Muscle of arm (tissue), 14 donors: ENCODE measurements at places on chromosomes 6 and 20.

- no peak for DNase-seq
These were observed 174.0 kb downstream of the RNF144B start for GRCh38 chr6:18561037-18561750.

DNA sequence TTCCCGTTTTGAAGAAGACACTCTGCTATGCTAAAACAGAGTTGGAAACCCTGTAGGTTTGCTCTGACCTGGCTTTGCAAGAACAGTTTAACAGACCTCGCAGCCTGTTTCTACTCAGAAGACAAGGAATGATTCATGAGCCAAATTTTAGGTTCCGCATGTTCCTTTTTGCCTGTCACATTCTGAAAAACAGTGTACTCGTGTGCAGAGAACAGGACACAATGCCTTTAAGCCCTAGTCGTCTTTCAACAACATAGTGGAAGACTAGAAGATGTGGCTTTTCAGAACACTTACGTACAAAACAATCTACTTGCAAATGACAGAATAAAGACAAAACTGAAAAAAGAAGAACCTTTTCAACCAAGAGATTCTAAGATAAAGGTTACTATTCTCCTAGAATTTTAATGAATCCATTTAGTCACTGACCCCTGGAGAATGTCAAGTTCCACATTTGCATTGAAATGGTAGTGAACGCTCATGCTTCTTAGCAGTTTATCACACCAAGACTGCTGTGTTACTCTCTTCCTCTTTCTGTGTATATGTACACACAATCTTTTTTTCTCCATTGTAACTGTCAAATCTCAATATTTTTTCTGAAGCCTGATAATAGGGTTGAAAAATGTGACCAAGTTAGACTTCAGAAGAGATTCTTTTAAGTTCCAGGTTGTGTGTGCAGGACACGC lies 220.7 kb upstream of the NRSN1 start:
- no peak for DNase-seq

DNA sequence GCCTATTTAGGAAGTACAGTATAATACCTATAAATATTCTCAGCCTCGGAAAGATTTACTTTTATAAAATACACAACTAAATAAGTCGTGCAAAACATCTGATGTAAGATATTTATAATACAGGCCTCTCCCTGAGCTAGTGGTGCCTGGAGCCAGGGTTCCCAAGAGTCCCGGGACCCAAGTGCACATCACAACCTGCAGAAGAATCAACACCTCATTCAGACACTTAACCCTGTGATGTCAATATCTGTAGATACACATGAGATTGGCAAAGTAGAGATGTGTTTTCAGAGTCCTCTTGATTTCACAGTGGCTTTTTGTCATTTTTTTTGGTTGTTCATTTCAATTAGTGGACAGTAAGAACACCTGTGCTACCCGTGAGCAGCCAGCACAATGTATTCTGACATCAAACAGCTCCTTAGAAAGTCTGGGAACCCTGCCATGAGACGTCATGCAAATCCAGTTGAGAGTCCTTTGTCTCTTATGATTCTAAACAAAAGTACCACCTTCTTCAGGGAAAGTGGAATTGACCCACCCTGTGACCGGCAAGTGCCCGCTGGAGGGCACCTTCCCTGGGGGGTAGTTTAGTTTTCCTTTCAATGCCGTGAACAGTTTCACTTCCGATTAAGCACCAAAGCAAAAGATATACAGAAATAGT lies 101.6 kb downstream of the DACT2 start:
- no peak for DNase-seq

DNA sequence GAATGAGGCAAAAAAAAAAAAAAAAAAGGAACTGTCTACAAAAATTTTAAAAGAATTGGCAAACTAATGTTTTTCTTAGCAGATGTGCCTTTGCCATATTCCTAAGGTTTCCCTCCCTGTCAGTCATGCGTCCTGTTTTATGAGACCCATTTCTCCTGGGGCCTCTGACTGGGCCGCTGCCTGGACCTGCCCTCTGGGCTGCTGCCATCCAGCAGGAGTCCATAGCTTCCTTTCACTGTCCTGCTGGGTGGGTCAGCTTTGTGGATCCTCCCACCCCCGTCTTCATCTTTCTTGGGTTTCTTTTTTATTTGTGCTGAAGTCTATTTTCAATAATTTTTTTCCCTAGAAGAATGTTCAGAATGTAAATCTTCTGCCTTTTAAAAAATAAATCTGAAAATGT lies 110.8 kb upstream of the SCP2D1 start:
- peak; percentile 19 for DNase-seq

DNA sequence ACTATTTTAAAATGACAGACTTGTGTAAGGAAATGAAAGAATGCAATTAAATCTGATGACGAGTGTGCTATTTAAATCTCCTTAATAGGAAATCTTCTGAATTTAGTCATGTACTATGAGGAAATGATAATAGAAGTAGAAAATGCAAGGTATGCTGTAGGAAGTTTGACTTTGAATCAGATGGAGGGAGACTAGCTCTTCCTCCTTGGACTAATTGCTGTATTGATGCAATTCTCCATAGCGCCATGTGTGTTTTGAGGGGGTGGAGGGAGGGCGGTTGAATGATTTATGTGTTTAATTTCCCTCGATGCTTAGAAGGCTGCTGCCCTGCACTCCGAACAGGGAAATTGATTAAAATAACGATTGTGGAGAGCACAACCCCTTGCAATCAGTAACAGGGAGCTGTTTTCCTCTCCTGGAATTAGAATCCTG lies 214.4 kb upstream of the PRND start:
- DNase-seq = no peak

DNA sequence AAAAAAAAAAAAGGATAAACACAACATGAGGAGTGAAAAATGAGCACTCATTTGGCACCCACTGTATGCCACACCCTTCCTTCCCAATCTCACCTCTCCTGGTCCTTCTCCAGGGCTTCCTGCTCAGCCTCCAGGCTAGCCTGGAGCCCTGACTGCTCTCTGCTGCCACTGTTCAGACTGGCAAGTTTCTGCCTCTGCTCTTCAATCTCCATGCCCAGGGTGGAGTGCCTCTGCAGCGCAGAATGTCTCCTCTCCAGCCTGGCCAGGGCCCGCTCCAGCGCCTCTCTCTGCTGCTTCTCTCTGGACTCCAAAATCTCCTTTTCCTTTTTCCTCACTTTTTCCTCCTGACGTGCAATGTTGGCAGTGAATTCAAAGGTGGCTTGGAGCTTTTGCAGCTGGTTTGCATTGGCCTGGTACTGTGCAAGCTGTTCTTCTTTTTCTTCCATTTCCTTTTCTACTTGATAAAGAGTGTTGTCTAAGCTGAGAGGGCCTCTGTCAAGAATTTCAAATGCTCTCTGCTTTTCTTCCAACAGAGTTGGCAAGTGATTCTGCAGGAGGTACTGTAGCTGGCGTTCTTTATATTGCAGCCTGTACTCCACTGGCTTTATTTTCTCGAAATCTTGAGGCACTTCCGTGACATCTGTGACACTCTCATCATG lies 194.4 kb downstream of the KIF16B start:
- no peak for DNase-seq

DNA sequence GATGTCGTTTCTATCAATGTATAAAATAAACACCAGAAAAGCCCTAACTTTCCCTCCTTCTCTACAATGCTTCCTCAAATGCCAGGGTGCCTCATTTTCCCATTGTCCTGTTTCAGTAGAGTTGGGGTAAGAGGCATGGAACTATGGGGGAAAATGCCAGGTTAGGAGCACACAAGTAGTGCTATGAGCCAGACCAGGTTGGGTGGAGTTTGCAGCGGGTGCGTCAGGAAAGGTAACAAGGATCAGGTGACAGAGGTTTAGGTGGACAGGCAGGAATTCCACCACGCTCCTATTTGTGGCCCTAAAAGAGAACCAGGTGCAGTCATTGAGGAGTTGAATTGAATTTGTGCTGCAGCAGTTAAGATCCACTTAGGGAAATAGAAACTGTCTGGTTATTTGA lies 36.5 kb downstream of the SYTL3 start:
- DNase-seq = no peak

DNA sequence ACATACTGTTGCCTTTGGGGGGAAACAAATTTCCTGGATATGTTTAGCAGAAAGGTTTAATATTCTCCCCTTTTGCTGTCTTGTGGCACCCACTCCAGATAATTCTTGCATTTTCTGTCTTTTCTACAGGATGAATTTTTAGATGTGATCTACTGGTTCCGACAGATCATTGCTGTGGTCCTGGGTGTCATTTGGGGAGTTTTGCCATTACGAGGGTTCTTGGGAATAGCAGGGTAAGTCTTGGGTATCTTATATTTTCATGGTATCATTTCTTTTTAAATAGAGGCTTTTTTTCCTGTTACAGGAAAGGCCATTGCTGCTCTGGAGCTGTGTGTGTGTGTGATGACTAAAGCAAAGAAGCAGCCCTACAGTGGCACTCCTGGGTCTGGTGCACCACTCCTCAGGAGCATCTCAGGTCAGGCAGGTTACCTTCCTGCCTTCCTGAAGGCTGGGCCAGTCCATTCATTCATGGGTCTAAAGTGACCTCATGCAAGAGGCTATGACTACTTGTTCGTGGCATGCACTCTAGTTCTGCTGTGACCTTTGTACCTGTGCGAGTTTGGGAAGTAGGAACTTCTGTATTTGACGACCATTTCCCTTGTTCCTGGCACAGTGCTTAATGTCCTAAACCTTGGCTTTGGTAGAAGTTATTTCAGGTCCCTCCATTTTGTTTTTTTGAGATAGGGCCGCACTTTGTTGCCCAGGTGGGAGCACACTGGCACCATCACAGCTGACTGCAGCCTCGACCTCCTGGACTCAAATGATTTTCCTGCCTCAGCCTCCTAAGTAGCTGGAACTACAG lies 2.2 kb downstream of the RAB5IF start:
- DNase-seq = no peak

GRCh38 chr6:131062241-131063027 lies 611 bp downstream of the EPB41L2 start:
- no peak for DNase-seq

GRCh38 chr6:118371955-118372354 lies 176.1 kb upstream of the PLN start:
- DNase-seq = no peak

- no peak for DNase-seq
These were observed 32.2 kb upstream of the ERVFRD-1 start for GRCh38 chr6:11143394-11144371.

DNA sequence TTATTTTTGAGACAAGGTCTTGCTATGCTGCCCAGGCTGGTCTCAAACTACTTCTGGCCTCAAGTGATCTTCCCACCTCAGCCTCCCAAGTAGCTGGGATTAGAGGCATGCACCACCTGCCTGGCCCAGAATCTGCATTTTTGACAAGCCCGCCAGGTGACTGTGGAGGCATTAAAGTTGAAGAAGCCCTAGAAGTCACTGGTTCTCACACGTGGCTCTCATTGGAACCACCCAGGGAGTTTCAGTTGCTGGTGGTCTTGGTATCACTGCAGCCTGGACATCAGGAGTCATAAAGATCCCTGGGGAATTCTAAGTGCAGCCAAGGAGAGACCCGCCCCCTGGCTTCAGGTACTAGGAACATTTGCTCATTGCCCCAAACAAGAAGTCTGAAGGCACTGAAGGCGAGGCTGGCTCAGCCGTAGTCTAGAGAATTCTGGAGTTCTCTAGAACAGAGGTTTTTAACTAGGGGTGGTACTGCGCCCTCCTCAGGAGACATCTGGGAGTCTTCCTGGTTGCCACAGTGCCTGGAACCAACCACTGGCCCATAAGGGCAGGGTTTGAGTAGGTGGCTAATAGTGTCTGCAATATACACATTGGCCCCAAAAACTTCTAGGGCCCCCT lies 182.8 kb downstream of the ZMYND8 start:
- DNase-seq = no peak

- DNase-seq = no peak
These were observed 238.9 kb downstream of the SLC24A3 start for GRCh38 chr20:19451231-19451922.

DNA sequence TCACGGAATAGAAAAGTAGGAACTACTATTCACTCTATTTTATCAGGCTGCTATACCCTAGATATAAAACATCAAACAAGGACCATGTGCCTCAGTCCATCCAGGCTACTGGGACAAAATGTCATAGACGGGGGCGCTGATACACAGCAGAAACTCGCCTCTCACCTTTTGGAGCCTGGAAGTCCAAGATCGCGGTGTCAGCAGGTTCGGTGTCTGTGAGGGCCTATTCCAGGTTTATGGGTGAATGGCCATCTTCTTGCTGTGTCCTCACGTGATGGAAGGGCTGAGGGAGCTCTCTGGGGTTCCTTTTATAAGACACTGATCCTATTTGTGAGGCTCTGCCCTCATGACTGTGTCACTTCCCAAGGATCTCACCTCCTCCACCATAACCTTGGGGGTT lies 89.5 kb downstream of the DLL1 start:
- DNase-seq = no peak
